Activated T-cell treated with anti-CD3 and anti-CD28 coated beads for 48 hours (primary cell): ENCODE measurements at places on chromosomes 6 and 20.

- DNase-seq: no peak
Observed at GRCh38 chr20:36490191-36490590, 51.1 kb upstream of the MYL9 start.

DNA sequence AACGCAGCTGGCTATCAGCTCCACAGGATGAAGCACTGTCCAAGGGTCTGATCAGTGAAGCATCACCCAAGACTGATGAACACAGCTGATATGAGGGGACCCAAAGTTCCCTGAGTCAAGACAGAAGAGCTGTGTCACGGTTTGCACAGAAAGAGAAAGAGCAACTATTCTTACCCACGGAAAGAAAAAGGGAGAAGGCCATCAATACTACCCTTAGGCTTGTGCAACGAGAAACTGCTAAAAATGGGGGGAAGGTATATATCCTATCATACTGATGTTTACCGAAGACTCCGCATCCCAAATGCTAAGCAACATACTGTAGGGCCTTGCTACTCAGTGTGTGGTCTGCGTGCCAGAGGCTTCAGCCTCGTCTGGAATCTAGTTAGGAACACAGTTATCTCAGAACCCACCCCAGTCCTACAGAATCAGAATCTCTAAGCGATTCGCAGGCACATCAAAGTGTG is 665 bp downstream of the FASTKD5 start:
- DNase-seq: no peak

DNA sequence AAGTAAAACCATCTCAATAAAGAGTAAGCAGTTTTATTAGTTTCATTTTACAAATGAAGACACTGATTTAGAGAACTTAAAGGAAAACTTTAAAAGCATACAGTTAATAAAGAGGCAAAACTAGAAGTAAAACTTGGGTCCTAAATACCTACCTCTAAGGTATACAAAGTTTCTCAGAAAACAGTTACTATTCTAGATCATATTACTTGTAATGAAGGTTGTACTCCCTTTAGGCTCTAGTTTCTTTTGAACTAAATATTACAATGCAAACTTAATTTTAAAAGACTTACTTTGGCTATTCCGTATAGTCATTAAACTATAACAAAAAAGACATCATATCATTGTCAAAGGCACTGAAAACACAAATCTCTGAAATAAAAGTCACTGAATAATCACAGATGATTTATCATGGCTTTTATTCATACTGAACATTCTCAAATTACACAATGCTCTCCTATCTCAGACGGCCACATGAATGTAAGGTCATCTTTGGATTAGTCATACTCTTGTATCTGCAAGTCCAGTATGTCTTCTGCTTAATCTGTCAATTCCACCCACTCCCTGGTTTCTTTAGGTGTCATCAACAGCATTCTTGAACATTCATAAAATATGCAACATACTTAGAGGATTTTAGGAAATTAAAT is 361.6 kb upstream of the RUNX2 start:
- no peak for DNase-seq

DNA sequence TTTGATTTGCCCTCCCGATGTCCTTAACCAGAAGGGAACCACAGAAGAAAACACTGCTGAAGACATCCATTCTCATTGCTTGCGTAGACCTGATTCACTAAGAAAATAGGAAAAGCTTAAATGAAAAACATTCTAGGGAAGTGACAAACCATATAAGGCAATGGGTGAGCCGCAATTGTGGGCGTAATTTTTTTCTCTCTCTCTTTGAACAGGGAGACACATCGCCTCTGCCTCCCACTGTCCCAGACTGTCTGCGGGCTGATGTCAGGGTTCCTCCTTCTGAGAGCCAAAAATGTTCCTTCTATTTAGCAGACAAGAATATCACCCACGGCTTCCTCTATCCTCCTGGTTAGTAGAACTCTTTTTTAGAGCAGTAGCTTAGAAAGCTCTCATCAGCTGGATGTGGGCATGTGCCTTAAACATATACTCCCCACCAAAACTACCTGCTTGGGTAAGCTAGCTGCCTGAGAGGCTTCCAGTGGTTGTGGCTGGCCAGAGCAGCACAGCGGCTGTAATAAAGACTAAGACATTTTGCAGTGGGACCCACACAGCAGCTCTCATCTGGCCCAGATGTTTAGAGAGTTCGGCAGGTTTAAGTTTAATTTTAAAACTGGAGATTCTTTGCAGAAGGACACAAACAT is 22.7 kb upstream of the CTAGE9 start:
- no peak for DNase-seq

DNA sequence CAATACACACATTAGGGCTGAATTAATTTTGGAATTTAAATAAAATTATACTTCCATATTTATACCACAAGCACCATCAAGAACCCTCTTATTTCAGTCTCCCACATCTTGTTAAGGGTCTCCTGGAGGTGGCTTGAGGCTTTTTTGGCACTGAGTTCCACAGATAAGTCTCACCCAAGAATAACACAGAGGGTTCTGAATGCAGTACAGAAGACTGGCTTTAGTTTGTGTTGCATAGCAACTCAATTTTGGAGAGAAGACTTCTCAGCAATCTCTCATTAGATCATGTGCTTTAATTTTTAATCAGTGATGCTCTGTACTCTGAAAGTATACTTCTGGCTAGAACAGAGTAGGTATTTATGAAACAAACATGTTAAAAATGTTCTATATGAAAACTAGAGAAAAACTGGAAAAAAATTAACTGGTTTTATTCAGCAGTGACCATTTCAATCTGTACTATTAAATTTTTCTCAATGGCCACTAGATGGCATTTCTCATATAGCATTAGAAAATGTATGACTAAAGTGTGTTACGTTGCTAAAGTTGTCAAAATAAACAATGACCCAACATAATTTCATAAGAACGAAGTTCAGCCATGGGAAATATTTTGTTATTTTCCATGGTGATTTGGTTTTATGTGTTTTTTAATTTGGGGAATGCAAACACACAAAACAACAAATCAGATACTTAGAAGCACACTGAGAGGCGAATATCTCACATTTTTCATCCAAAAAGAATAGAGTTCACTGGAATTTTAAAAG is 32.7 kb upstream of the MAP7 start:
- DNase-seq: no peak

GRCh38 chr20:62289898-62290297 is 12.9 kb upstream of the ADRM1 start:
- DNase-seq: no peak

GRCh38 chr6:17297271-17298080 is 16.3 kb downstream of the RBM24 start:
- DNase-seq: no peak

- no peak for DNase-seq
Observed at GRCh38 chr20:39533858-39534257, 571.7 kb downstream of the DHX35 start.

- DNase-seq: no peak
Observed at GRCh38 chr20:20712004-20712473, 405 bp downstream of the RALGAPA2 start.

DNA sequence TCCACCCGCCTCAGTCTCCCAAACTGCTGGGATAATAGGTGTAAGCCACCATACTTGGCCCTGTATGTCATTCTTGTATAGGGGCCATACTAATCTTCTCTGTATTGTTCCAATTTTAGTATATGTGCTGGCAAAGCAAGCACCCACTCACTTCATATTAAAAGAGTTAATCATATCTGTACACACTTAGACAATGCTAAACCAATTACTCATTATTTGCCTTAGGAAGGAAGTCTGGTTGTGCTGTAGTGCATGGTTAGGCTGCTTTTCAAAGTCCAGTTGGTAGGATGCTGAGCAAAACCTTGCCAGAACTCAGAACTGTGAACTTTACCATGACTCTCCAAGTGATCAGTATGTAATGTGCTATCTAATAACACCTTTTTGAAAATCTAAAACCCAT is 88.6 kb downstream of the LIN28B start:
- DNase-seq: no peak
